ENCODE measurements at places on chromosomes 4 and X. TPM values are rescaled to one million over a fixed set of nuclear protein-coding genes. Genes with fewer than 3 reads are reported as not detected.

The ABCG2 gene
- total RNA-seq: 2.3 TPM

The MAGEC1 gene
- not detected for total RNA-seq

The SYNPO2 gene
- total RNA-seq: 7.0 TPM

The RHOXF1 gene
- total RNA-seq: not detected

The APELA gene
- total RNA-seq: not detected
